ENCODE measurements at places on chromosomes 7 and 10.

- peak; percentile 48 for DNase-seq
Observed at GRCh38 chr10:45425621-45426563, 51.9 kb downstream of the ALOX5 start.

- DNase-seq: no peak
Observed at GRCh38 chr7:137888241-137888640, 41.5 kb upstream of the DGKI start.

DNA sequence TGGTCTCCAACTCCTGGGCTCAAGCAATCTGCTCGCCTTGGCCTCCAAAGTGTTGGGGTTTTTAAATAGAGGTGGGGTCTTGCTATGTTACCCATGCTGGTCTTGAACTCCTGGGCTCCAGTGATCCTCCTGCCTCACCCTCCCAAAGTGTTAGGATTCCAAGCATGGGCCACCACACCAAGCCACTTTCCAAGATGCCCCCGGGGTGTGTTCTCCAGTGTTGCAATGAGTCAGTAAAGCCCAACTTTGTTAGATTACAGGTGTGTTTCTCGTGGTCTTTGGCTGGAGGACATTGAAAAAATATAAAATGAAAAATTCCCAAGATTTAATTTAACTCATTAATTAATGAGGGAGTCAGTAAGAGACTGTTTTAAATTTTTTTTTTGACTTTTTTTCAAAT is 29.2 kb downstream of the TACR2 start:
- no peak for DNase-seq

GRCh38 chr10:31759124-31759798 is 169.4 kb downstream of the ARHGAP12 start:
- peak; percentile 75 for DNase-seq

DNA sequence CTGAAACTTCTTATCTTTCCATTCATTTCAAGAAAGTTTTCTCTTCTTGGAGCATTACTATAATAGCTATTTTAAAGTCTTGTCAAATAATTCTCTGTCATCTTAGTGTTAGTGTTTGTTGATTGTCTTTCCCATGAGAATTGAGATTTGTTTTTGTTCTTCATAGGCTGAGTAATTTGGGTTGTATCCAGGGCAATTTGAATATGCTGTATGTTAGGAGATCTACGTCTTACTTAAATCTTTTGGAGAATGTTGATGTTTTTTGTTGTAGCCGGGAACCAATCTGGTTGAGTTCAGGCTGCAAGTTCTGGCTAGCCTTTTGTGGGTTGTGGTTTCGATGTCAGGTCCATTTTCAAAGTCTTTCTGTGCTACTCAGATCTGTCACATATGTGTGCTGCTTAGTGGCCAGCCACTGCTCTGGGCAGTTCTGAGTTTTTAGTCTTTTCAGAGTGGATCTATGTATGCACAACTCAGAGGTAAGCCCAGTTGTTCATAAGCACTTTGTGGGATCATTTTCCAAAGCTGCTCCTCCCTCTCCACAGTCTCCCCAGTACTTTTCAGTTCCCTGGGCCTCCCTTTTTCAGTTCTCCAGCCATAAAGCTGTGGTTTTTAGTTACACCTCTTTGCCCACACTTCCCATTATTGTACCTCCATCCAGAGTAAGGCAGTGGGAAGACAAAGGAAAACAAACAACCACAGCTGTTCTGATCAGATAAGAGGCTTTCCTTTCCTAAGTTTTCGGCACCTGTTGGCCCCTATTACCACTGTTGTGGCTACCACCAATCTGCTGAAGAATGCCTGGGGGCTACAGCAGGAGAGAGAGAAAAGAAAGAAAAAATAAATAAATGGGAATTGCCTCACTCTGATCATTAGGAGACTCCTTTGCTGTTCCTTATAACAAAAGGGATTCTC is 4.7 kb upstream of the CCNJ start:
- DNase-seq: no peak

GRCh38 chr7:137685433-137686164 is 161.2 kb downstream of the DGKI start:
- DNase-seq: no peak

- no peak for DNase-seq
Observed at GRCh38 chr7:151592868-151593486, 73.3 kb upstream of the RHEB start.

- no peak for DNase-seq
Observed at GRCh38 chr7:32583791-32584190, 88.5 kb downstream of the AVL9 start.

- DNase-seq: no peak
Observed at GRCh38 chr7:45955286-45955685, 34.2 kb upstream of the IGFBP3 start.

DNA sequence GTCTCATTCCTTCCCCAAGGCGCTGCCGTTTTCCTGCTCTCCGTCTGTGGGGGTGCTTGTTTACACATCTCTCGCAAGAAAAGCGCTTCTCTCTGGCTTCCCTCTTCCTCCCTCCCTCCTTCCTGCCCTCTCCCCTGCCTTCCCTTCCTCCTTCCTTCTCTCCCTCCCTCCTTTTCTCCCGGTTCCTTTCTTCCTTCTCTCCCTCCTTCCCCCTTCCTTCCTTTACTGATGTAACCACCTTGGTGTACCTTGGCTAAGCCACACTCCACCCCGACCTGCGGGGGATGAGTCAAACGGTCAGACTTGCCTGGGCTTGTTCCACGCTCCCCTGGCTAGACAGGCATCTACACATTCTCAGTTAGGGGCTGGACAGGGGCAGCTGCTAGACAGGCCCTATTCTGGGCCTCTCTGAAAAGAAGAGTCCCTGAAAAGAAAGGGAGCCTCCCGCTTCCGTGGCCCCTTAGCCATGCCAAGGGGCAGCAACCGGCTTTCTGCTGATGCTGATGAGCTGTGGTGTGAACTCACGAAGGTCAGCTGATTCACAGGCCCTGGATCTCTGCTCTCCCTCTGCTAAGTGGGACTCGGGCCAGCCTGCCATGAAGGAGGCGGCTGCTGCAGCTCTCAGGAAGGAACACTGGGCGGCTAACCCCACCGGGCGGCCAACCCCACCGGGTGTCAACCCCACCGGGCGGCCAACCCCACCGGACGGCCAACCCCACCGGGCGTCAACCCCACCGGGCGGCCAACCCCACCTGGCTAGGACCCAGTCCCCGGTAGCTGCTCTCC is 216.8 kb downstream of the TCERG1L start:
- DNase-seq: no peak

GRCh38 chr7:27868131-27868550 is 128.2 kb downstream of the TAX1BP1 start:
- no peak for DNase-seq

GRCh38 chr10:21363092-21363730 is 162.3 kb downstream of the SKIDA1 start:
- DNase-seq: no peak

- peak; percentile 55 for DNase-seq
Observed at GRCh38 chr7:32204361-32205018, 134.3 kb upstream of the PDE1C start.

DNA sequence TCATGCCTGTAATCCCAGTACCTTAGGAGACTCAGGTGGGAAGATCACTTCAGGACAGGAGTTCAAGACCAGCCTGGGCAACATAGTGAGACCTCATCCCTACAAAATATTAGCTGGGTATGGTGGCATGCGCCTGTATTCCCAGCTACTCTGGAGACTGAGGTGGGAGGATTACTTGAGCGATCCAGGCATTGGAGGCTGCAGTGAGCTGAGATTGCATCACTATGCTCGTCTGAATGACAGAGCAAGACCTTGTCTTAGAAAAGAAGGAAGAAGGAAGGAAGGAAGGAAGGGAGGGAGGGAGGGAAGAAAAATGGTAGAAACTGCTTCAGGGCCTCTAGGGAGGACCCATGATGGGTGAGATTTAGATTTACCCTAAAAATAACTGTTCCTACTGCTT is 112.3 kb downstream of the SPDYE5 start:
- DNase-seq: no peak

DNA sequence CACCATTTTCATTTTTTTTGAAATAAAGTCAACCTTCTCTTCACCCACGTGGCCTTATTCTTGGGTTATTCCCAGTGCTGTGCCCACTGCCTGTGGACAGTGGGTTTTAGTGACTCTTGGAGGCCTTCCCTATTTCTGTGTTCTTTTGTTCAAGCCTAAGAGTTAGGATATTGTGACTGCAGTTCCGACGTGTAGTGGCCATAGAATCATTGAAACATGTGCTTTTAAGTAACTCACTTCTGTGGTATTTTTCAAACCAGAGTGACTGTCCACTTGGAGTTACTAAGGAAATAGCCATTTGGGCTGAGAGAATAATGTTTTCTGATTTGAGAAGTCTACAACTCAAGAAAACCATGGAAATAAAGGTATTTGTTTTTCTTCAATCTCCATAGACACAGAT is 23.7 kb downstream of the TDRD1 start:
- DNase-seq: no peak

DNA sequence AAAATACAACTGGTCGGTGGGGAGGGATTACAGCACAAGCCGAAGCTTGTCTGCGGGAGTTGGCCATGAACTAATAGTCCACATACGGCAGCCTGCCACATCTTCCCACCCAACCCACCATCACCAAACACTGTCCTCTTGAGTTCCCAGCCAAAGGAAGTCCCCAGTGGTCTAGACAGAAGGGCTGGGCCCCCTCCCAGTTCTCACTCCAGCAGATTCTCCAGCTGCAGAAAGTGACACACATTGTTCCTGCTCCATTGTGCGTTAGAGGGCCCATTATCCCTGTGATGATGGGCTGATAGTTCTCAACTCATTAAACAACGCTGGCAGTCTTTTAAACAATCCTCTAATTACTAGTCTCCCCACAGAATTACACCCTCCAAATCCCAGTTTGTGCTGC is 148.0 kb downstream of the FGFR2 start:
- no peak for DNase-seq

DNA sequence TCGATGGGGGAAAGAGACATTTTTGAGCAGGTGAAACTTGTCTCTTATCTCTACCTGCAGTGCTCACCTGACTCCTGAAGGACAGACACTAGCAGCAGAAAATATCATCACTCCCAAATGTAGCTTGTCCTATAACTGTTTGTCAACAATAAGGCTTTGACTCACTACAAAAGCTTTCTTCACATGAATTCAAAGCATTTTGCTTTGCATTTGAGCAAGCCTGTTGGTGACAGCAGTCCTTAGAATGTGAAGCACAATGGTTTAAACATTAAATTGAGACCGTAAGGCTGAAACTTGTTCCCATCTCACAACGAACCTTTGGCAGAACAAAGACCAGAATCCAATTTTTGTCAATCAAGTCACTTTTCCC is 30.6 kb upstream of the ZNRF2 start:
- DNase-seq: no peak

GRCh38 chr10:50565301-50566083 is 58.3 kb downstream of the SGMS1 start:
- no peak for DNase-seq

DNA sequence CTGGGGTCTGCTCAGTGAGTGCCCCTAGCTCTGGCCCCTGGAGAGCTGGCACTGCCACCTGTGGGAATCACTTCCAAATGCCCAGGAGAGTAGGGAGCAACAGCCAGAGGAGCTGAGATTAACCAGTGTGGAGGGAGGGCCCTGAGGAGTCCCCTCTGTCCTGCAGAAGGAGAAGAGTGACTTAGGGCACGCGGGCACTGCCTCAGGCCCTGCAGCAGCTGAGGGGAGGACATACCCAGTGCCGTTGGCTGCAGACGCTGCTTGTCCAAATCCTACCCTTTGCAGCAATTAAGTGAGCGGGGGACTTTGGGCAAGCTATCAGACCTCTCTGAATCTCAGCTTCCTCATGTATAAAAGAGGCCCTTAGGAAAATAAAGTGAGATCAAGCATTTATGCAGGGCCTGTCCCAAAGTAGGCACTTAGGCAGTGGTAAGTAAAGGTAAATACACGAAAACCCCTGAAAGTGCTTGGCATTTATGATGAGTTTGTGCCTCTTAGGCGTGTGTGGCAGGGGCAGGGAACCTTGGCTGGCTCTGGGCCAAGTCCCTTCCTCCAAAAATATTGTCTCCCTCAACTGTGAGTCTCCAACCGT is 16.9 kb downstream of the PRF1 start:
- DNase-seq: no peak

GRCh38 chr10:74589851-74590250 is 236.5 kb upstream of the KAT6B start:
- no peak for DNase-seq

DNA sequence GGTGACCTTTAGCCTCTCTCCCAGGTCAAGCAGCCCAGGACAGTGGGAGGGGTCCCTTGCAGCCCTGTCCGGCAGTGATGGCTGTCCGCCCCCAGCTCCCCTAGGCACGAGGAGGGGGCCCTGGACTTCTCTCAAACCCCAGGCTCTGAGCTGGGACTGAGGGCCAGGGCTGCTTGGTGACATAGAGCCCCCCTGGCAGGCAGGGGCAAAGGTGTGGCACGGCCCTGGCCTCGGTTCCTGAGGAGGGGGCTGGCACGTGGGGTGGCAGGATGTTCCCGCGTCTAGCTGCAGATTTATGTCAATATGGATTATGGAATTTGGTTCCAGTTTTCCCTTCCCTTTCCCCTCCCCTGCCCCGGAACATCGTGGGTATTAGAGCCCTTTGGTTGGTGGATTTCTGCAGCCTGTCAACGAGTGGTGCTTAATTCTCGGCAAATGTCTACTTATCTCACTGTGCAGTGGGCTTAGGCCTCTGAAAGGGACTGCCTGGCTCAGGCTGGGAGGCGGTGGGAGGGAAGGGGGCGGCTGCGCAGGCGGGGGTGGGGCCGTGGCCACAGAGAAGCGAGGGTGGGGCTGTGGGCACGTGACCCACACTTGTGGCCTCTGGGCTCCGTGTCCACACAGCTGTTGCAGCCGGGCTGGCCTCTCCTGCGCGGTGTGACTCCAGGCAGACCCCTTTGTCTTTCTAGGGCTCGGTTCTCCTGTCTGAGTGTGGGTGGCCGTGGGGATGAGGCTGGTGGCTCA is 19.3 kb downstream of the UNCX start:
- peak; percentile 83 for DNase-seq

DNA sequence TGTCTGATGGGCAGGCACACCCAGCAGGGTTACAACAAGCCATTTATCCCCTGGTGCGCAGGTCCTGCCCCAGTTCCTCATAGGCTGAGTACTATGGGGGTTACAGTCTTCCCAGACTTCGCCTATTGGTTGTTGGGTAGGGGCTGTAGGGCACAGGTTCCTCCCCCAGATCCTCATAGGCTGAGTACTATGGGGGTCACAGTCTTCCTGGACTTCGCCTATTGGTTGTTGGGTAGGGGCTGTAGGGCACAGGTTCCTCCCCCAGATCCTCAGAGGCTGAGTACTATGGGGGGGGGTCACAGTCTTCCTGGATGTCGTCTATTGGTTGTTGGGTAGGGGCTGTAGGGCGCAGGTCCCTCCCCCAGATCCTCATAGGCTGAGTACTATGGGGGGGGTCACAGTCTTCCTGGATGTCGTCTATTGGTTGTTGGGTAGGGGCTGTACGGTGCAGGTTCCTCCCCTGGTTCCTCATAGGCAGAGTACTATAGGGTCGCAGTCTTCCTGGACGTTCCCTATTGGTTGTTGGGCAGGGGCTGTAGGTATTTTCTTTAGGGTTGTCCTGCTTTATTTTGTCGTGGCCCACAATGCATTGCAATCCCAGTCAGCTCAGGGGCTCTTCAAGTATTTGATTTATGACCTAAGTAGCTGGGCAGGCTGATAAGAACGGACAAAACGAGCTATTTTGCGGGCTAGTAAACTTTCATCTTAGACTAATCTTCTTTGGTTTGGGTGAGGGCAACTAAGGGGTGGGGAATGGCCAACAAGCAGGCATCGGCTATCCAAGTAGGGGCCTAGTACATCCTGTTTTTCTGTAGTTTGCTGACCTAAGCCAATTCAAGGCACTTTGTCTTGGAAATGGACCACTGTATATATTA is 3.4 kb downstream of the LRRC27 start:
- no peak for DNase-seq
